Uterus (tissue), 4 donors: ENCODE measurements at places on chromosomes 2 and 18.

DNA sequence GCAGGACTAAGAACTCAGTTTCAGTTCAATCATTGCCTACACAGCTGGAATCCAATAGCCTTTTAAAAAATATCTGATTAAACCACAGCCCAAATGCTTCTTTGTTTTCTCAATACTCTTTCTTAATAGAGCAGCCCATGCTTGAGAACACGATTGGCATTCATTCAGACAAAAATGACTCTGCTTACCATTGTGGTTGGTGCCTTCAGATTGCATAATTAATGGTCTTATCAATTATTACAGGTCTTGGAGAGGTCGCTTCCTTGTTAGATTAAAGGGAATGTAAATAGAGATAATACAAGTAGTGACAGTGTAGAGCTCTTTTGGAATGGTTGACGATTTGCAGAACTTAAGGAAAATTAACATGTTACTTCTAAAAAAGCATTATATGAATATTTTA, 107.2 kb downstream of the RNF152 start:
- no peak for DNase-seq

GRCh38 chr18:46867367-46868143, 49.8 kb downstream of the PIAS2 start:
- no peak for DNase-seq

GRCh38 chr2:171187819-171188218, 27.1 kb upstream of the TLK1 start:
- no peak for DNase-seq

DNA sequence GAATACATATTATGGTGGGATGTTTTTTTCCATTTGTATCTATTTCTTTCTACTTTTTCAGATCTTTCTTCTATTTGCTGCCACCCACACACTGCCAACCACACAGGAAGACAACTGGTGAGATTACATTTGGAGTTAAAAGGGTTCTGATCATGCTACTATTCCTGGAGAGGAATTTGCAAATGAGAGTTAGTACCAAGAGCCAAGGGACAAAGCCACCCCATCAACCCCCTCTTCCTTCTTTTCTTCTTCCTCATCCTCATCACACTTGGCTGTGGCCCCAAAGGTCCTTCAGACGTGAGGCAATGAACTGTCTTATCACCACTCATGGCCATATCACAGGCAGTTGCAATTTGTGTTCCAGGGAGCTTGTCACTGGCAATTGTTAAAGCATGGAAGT, 215.6 kb upstream of the SLC14A2 start:
- no peak for DNase-seq

DNA sequence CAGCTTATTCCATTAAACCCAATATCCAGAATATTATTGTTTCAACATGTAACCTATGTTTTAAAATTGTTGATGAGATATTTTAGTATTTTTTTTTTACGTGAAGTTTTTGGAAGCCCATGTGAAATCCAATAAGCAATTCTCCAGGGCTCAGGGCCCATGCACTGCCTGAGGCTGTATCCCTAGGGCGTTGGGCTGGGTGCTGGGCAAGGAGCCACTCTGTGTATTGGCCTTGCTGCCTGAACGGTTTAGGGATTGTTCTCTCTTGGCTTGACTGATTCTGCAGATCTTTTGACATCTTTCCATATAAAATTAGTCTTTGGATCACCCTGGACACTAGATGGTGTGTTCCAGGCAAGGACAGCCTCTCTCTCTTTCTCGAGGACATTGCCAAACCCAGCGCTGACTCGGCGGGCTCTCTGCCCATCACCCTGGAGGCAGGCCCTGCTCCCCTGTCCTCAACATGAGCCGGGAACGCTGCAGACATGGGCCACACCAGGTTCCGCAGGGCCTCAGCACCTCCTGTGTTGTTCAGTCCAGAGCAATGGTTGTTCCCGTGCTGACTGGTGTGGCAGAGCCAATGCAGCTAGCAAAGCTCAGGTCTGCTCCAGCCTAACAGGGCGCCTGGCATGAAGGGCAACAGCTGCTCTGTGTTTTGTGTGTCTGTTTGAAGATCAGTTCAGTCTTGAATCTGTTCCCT, 163.0 kb downstream of the SEPTIN10 start:
- DNase-seq = peak; percentile 11

DNA sequence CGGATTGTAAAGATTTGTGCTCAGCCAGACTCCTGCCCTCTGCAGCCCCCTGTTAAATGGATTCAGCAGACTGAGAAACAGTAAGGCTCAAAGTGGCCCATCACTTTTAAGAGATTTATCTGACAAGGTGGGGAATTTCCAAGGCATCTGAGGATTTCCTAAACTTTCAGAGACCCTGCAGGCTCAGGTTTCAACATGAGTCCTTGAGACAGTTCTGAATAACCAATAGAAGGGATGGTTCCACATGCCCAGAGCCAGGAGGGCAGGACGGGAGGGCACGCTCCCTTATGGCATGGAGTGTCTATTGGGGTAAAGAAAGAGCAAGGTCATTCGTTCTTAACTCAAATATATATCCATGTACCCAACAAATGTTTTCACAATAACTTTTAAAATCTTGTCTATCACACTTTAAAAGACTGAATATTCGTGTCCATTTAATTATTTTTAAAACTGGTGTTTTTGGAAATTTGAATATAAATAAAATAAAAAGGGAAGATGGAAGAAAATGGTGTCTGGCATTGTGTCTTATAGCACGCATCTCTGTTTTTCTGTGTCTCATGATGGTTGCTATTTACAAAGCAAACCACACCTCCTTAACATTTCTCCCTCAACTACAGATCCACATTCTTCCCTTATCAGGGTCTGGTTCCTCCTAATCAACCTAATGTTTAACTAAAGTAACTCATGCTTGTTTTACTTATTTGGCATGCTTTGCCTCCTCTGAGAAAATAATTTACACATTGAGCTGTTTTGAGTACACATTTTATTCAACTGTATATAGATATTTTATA, 56.0 kb upstream of the DSG1 start:
- no peak for DNase-seq

- no peak for DNase-seq
These were observed 4.8 kb upstream of the RALB start for GRCh38 chr2:120247851-120248250.

- DNase-seq = peak; percentile 32
These were observed 269.4 kb downstream of the ETAA1 start for GRCh38 chr2:67666386-67667053.

DNA sequence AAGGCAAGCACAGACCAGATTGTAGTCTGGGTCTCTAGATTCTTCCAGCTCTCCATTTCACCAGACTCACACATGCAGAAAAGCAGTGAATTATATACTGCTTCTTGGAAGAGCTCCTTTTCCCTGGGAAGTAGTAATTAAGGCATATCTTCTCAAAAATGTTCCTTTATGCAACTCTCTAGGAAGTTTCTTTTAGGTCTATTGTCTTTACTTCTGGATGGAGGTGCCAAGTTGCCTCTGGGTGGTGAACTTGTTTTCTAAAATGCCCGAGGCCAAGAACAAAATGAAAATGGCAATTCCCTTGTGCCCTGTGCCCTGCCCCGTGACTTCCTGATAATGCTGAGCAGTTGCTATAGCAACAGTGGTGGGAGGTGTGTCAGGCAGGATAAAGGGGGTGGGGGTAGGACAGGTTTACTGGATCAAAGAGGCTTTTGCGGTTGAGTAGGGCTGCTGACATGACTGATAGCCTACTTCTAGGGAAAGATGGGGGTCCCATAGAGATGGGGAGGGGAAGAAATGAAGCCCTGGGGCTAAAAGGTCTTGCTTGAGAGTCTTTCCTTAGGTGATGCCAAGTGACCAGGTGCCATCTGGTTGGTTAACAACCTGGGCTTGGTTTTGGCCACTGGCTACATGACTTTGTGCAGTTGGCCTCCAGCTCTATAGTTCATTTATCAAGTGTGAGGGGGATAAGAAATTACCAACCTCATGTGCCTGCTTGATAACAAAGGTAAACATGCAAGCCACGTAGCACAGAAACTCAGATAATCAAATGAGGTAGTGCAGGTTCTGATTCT, 11.8 kb downstream of the IGFBP2 start:
- DNase-seq = no peak

- no peak for DNase-seq
These were observed 19.8 kb downstream of the ABHD3 start for GRCh38 chr18:21684731-21685130.

- DNase-seq = no peak
These were observed 582 bp downstream of the RIOK3 start for GRCh38 chr18:23453680-23454058.

- no peak for DNase-seq
These were observed at the start of gene SERPINB13 for GRCh38 chr18:63586966-63587365. Gene SERPINB13, plus strand, starts transcription at chr18:63587343. Its CDS starts 1,325 bp downstream, at chr18:63588668.

GRCh38 chr2:54964816-54965215, 85.4 kb downstream of the RTN4 start:
- no peak for DNase-seq

DNA sequence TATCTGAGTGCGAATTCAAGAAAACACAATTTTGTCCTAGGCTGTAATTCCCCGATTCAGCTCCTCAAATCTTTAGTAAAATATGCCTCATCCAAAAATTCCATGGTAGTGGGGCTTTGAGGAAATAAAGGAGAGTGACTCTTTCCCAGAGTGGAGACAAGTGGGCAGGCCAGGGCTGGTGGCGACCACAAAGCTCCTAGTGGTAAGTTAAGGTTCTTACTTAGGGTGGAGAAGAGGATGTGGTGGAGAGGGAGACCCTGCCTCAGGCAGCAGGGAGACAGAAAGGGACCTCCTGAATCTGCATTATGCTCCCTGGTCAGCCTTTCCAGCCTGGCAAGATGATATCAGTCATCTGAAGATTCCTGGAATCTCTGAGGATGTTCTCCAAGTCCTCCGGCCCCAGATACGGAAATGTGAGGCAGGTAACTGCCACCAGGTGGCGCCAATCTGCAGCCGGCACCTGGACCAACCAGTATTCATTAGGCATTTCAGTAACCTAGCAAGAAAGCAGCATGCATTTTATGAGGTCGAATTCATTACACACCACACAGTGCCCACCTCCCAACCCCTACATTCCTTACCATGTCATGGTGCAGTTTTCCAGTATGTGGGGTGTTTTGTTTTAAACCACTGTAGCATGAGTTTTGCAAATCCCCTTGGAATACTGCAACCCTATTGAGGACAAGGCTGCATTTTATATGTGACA, 106.4 kb downstream of the POLE4 start:
- DNase-seq = no peak

DNA sequence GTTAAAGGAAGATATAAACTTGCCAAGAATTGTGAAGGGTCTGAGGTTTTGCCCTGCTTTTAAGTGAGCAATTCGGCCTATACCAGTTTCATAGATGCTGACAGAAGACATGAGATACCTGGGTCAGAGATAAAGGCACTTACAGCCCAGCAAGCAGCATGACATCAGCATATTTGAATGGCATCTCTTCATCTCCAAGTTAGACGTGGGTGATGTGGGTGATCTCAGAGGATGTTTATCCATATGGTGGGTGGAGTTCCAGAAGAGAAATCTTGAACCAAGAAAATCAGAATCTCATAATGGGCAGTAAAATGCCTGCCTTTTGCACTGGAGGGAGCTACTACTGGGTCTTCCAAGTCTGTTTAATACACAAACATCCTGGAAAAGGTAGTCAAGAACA, 44.7 kb downstream of the GYPC start:
- no peak for DNase-seq

DNA sequence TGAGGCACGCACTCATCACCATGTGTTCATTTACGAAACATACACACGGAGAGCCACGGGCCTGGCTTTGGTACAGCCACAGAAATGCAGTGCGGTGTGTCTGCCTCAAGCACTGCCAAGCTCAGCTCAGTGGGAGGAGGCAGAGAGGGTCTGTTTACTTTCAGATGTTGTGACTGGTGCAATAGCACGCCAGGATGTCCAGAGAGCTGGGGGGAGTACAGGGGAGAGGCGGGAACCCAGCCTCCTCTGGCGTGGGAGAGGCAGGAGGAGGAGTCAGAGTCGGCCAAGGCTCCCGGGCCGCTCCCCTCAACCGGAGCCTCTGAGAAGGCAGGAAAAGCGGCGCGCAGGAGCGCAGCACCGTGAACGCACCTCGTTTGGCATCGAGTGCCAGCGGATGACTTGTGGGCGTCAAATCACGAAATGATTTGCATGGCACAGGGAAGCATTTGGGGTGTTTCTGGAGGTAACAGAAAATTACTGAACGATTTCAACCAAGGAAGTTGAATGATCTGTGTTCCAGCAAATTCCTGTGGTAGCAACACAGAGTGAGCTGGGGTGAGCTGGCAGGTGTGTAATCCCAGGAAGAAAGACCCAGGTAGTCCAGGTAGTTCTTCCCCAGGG, 143.0 kb downstream of the ZNF516 start:
- DNase-seq = peak; percentile 96

DNA sequence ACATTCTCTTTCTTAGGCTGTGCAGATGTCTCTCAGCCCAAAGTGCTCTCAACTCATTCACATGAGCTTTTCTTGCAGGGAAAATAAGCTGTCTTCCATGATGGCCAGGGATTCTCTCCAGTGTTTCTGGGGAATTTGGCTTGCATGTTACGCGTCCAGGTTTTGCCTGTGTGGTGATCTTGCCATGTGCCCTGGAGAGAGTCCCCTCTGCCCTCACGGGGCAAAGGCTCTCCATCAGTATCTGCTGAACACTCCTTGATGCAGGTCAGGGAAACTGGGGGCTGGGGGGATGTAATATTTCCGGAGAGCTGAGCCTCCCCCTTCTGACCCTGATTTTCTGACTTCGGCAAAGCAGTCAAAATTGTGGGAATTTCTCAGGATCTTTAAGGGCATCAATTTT, 87.6 kb downstream of the ACKR3 start:
- DNase-seq = no peak

GRCh38 chr2:73291093-73291460, 2.3 kb downstream of the EGR4 start:
- no peak for DNase-seq

DNA sequence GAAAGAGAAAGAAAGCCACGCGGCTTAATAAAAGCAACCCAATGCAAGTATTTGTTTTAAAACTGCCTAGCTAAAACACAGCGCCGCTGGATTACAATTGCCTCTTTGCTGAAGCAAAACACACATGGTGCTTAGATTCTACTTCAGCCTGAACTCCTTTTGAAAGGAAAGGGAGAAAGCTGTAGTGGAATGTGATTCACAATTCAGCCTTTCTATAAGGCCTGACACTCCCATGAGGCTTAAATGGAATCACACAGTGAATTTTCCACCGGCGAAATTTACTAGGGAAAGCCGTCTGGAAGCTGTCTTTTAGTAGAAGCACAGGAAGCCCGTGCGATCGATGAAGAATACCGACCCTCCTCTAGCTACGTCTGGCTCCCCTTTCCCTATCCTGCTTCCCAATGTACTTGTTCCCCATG, 348.0 kb downstream of the DLGAP1 start:
- DNase-seq = no peak

DNA sequence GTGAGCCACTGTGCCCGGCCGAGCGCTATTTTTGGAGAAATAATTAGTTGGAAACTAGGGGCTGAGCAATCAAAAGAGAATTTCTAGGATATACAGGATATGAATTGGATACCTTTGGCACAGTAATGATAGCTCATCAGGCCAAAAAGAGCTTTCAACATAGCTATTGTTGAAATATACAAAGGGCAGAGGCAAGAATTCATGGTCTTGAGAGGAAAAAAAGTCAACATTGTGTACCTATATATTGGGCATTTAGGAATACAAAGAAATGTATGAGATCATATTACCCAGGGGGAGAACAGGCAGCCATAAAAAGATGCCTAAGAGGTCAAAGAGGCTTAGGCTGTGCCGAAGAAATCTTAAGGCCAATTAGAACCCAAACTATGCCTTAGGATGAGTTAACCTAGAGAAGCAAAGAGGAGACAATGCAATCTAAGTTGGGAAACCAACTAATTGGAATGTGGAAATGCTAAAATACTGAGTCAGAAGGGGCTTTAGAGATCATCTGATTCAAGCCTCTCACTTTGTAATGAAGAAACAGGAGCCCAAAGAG, 99.0 kb downstream of the RBBP8 start:
- no peak for DNase-seq
